ENCODE measurements at places on chromosomes 1 and 21.

DNA sequence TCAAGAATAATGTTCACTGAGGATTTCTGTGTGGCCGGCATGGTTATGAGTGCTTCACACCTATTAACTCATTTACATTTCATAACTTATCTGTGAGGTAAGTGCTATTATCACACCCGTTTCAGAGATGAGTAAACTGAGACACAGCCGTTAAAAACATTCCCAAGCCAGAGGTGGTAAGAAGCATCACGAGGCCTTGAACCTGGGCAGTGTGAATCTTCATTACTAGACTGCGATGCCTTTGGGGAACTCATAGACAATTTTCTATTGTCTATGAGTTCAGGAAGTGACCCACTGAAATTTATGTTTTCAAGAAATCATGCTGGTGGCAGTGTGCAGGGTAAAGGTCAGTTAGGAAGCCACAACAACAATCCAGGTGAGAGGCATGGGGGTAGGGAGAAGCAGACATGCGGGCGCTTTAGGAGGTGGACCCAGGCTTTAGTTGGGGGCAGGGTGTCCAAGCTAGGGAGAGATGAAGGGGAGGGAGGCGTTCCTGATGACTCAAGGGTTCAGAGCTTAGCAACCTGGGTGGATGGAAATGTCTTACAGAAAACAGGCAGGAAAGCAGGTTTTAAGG is 14.5 kb downstream of the GNG12 start:
- peaks cover 63% of the 10 kb centered on the region for H3K4me1 ChIP-seq
- H3K36me3 ChIP-seq = peaks cover 9% of the 10 kb centered on the region
- no peak overlapping the region for H3K27ac ChIP-seq
- H3K4me3 ChIP-seq = no peak overlapping the region
- H3K27me3 ChIP-seq = no peaks in the 10 kb centered on the region

DNA sequence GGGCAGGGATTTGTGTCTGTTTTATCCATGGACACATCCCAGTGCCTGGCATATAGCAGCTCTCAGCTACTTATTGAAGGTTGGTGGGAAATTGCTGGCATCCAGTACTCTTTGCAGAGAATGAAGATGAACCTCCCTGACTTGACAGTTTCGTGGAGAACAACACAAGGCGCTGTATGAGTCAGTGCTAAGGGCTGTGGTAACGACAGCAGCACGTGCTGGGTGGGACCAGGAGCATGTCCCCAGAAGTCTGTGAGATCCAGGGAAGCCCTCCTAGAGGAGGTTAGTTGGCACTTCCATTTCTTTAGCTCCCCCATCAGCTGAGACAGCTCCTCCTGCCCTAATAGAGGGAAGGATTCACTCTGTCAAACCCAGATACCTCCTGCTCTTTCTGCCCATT is 25.9 kb upstream of the IL19 start:
- H3K4me3 ChIP-seq = no peak overlapping the region
- no peaks in the 10 kb centered on the region for H3K36me3 ChIP-seq
- DNase-seq = no peak
- H3K4me1 ChIP-seq = peaks cover 2% of the 10 kb centered on the region
- H3K27me3 ChIP-seq = peaks cover 5% of the 10 kb centered on the region

DNA sequence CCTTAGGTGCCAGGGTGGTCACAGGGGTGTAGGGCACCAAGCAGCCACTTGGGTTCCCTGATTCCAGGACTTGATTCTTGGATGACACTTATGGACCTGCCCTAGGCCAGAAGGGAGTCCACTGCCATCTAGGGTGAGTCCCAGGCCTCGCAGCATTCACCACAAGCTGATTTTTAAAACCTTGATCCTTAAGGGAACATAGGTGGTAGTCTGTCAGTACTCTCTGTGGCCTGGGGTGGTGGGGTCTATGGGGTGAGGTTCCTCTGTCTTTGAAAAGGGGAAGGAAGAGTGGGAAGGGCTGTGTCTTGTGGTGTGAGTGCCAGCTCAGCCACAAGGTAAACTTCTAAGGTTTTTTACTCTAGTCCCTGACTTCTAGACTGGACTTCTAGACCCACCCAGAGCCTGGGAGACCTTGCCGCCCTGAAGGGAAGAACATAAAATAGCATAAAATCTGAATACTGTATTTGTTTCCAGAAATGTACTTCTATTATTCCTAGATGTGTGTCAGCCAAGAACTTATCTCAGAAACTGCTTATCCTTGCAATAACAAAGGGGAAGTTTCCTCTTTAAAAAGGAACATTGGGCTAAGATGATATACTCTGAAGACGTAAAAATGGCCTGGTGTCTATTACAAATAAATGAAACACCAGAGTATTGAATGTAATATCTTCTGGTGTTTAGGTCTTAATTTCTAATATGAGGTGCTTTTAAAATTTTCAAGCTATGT is 757.3 kb downstream of the LTN1 start:
- no peak for DNase-seq
- H3K27me3 ChIP-seq = no peaks in the 10 kb centered on the region
- no peak overlapping the region for H3K27ac ChIP-seq
- H3K4me1 ChIP-seq = peaks cover 23% of the 10 kb centered on the region

DNA sequence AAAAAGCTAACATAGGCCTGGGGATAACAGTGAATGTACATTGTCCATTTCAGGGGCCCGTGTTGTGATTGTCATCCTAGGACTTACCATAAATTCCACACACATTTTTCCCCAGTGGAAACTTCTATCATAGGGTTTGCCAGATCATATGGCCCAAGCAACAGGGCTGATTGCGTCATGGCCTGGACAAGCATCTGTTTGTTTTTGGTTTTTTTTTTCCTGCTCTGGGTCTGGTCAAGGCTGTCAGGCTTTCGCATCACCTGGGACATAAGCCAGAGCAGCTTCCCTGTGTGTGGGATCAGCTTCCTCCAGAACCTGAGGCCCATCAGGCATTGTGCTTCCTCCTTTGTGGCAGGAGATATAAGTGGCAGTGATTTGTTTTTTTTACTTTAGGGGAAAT is 598.5 kb upstream of the USP24 start:
- no peak overlapping the region for H3K27ac ChIP-seq
- peaks cover 5% of the 10 kb centered on the region for H3K36me3 ChIP-seq
- peaks cover 31% of the 10 kb centered on the region for H3K4me1 ChIP-seq

DNA sequence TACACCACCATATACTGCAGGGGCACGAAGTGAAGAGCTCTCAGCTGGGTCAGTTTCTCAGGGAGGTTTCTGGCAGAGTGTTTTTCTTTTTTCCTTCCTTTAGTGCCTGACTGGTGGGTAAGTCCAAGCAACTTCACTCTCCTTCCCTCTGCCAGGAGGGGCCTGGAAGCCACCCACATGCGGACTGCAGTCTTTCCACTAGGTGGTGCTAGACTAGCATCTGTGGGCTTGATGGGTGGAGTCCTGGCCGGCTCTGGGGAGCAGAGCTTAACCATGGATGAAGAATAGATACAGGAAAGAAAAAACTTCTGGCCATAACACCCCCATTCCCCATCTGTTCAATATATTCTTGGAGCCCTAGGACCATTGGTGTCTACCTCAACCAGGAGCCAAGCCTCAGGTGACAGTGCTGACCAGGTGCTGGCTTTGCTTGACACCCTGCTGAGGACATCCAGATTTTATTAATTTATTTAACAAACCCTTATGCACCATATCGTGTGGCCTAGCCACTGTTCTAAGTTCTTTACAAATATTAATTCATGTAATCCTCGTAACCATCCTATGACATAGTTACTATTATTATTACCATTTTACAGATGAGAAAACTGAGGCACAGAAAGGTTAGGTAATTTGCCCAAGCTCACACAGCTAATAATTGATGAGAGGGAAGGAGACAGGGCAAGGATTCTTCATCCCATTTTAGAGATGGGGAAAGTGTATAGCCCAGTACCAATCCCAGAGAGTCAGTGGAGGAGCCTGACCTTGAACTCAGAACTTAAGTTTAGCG is 126.7 kb upstream of the CSF3R start:
- no peaks in the 10 kb centered on the region for H3K4me1 ChIP-seq
- H3K4me3 ChIP-seq = no peak overlapping the region
- H3K27me3 ChIP-seq = no peaks in the 10 kb centered on the region
- no peak overlapping the region for H3K27ac ChIP-seq
- H3K36me3 ChIP-seq = no peaks in the 10 kb centered on the region

DNA sequence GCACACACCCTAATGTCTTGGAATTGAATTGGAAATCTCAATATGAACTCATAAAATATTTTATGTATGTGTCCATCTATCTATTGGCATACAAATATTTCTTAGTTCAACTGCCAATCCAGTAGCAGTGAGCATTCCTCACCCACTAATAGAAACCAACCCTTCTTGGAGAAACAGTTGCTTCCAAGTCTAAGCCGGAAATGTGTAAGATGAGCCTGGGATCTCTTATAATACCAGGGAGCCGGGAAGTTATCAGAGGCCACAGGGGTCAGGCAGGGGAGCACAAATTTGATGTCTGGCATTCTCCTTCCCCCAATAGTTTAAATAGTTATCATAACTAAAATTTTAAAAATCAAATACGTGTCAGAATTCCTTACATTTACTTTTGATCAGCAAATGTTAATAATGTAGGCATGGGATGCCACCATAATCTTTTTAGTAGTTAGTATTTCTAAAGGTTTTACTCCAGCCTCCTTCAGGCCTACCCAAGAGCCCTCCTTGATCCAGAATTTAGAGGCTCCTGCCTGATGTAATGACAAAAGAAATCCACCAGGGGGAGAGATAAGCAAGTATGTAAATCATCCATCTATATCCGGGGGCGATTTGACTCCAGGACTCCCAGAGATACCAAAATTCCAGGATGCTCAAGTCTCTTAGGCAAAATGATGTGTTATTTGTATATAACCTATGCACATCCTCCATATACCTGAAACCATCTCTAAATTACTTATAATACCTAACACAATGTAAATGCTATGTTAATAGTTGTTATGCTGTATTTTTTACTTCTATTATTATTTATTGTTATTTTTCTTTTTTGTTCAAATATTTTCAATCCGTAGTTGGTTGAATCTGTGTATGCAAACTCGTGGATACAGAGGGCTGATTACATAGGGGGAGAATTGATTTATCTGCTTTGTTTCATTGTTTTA is 218.7 kb upstream of the COA6 start:
- H3K4me1 ChIP-seq = no peaks in the 10 kb centered on the region
- DNase-seq = no peak
- H3K4me3 ChIP-seq = no peak overlapping the region
- H3K27ac ChIP-seq = no peak overlapping the region
- no peaks in the 10 kb centered on the region for H3K36me3 ChIP-seq
- peaks cover 4% of the 10 kb centered on the region for H3K27me3 ChIP-seq

- H3K36me3 ChIP-seq = no peaks in the 10 kb centered on the region
- no peak for DNase-seq
- H3K4me1 ChIP-seq = peaks cover 2% of the 10 kb centered on the region
- H3K27ac ChIP-seq = no peak overlapping the region
- H3K27me3 ChIP-seq = peaks cover 20% of the 10 kb centered on the region
- no peak overlapping the region for H3K4me3 ChIP-seq
Measured at GRCh38 chr1:89356658-89357400, 7.0 kb upstream of the GBP6 start.

All from osteocyte (in vitro differentiated cells).